ENCODE measurements at places on chromosomes 7 and 10.

GRCh38 chr7:80275192-80275605, 140.6 kb downstream of the GNAI1 start:
- DNase-seq = no peak

GRCh38 chr7:131431756-131432155, 104.1 kb downstream of the MKLN1 start:
- no peak for DNase-seq

DNA sequence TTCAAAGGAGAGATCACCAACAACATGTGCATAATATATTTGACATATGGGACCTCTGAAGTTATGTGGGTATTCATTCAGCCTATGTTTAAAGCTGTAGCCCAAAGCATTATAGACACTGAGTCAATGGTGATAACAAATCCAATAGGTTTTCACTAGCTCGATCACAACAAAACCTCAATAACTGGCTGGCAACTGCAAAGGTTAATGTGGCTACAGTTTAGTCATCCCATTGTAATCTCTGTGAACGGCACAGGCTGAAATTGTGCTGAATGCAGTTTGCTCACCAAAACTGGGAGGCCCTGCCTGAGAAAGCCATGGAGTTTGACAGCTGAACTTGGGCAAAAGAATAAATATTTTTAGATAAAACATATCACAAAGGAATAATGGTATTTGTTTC, 152.4 kb upstream of the ADO start:
- DNase-seq = no peak

DNA sequence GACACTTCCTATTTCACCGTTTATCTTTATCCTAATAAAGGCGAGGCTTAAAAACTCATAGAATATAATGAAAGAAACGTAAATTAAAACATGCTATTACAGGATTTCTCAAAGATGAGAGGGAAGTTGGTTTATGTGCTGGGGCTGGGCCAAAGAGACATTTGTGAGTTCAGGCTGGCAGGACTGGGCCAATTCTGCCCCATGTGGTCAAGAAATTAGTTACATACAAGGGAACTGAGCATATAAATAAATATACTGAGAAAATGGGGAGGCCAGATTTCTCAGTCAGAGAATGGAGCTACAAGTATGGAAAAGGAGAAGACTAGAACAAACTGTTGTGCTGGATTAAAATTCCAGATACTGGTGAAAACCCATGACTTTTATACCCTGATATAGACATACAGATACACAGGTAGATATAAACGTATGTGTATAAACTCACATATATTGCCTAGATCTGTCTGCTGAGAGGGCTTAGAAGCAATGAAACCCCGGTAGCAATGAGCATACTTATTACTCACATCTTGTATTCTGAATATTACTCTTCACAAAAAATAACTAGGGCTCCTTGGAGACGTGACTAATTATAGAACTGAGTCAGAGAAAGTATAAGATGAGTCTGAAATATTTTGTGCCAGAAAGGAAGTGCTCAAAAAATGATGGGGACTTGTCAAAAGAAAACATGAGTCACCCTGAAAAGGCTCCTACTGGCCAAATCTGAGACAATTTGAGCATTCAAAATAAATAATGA, 155.7 kb upstream of the FGFR2 start:
- no peak for DNase-seq

DNA sequence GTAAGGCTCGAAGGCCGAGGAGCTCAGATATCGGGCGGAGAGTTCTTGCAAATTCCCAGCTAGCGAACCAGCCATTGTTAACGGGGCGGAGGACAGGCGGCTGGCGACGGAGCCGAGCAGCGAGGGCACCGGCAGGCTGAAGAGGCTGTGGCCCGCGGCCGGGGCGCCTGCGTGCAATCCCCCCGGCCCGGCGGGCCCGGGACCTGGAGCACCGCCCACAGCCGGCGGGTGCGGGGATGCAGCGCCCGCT, 4.1 kb downstream of the VAX1 start:
- no peak for DNase-seq

- no peak for DNase-seq
These were observed 4.5 kb downstream of the LYZL2 start for GRCh38 chr10:30625080-30625479.

DNA sequence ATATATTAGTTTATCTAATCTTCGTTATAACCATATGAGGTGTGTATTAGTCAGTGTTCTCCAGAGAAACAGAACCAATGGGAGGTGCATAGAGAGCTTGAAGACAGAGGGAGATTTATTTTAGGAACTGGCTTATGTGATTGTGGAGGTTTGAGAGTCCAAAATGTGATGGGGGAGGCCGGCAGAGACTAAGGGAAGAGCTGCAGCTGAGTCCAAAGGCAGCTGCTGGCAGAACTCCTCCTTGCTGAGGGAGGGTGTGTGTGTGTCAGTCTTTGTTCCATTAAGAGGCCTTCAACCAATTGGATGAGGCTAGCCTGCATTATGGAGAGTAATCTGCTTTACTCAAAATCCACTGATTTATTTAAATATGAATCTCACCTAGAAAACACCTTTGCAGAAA, 165.1 kb downstream of the SH3PXD2A start:
- DNase-seq = no peak

GRCh38 chr10:48461623-48462481, 143.0 kb downstream of the ARHGAP22 start:
- DNase-seq = no peak

DNA sequence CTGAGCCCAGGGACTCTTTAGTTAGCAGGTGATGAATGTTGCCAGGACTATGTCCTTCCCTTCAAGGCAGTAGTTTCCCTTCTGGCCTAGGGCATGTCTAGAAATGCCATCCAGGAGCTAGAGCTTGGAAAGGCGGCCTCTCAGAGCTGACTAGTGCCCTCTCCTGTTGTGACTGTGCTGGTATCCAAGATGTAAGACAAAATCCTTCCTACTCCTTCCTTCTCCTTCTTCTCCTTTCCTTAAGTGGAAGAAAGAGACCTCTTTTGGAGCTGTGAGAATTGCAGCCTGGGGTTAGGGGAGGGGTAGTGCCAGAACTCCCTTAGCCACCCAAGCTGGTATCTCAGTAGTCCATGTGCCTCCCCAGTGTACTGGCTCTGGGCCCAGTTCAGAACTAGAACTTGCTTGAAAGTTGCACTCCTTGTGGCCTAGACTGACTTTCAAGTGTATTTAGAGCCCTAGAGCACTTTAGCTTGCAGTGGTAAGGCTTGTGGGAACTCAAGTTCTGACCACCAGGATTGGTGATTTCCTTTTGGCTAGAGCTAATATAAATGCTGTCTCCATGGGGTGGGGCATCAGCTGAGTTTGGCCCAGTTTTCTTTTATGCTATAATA, 118.8 kb downstream of the NPSR1 start:
- no peak for DNase-seq

DNA sequence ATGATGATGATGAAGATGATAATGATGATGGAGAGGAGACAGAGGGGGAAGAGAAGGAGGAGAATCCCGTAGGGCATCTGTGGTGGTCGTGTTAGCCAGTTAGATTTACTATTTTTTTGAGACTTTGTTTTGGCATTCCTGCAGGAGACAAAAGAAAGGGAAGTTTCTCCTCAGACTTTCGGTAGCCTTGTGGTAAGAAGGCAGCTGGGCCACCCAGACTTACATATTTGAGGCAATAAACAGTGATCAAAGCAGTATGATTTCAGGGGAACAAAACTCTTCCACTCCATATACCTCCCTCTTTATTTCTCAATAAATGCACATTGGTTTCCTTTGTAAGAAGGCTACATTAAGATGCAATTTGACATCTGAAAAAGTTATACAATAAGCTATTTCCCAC, 32.4 kb upstream of the BICC1 start:
- no peak for DNase-seq

- no peak for DNase-seq
These were observed 559.2 kb downstream of the PTPRN2 start for GRCh38 chr7:158028290-158028941.

- no peak for DNase-seq
These were observed 16.2 kb downstream of the SLC16A12 start for GRCh38 chr10:89518876-89519842.

GRCh38 chr10:104337521-104337984, 712 bp downstream of the ITPRIP start:
- no peak for DNase-seq

DNA sequence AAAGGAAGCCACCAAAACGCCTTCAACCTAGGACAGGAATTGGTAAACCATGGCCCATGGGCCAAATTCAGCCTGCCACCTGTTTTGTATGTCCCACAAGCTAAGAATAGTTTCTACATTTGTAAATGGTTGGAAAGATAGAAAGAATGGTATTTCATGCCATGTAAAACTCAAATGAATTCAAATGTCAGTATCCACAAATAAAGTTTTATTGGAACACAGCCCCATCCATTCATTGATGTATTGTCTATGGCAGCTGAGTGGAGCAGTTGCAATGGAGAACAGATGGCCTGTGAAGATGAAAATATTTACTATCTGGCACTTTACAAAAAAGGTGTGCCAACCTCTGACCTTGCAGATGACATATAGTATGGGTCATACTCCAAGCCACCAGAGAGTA, 236.9 kb downstream of the CREB5 start:
- DNase-seq = no peak

GRCh38 chr10:76982671-76983070, 654.9 kb downstream of the KCNMA1 start:
- DNase-seq = no peak

- DNase-seq = no peak
These were observed 109.5 kb upstream of the TMEM72 start for GRCh38 chr10:44801383-44802327.

- DNase-seq = no peak
These were observed 19.5 kb downstream of the TSPAN33 start for GRCh38 chr7:129163875-129164544.

DNA sequence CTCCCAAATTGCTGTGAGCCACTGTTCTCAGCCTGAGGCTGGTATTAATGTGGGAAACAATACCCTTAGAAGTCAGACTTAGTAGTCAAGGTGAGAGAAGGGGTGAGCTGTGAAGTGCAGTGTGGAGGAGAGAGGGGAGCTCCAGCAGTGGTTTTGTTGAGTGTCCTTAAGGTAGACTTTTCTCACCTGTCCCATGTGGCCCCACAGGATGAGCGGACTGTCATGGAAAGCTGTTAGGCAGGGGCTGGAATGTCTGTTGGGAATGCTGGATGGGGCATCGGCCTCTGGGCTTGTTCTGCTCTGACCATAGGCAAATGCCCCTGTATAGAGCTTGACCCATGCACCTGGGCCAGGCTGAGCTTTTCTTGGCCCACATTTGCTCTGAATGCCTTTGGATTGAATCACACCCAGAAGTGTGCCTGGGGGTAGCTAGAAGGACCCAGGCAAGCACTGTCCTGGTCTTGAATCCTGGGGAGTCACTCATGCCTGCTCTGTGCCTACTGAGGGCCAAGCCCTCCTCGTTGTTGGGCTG, 36.3 kb upstream of the SH2D4B start:
- DNase-seq = no peak

DNA sequence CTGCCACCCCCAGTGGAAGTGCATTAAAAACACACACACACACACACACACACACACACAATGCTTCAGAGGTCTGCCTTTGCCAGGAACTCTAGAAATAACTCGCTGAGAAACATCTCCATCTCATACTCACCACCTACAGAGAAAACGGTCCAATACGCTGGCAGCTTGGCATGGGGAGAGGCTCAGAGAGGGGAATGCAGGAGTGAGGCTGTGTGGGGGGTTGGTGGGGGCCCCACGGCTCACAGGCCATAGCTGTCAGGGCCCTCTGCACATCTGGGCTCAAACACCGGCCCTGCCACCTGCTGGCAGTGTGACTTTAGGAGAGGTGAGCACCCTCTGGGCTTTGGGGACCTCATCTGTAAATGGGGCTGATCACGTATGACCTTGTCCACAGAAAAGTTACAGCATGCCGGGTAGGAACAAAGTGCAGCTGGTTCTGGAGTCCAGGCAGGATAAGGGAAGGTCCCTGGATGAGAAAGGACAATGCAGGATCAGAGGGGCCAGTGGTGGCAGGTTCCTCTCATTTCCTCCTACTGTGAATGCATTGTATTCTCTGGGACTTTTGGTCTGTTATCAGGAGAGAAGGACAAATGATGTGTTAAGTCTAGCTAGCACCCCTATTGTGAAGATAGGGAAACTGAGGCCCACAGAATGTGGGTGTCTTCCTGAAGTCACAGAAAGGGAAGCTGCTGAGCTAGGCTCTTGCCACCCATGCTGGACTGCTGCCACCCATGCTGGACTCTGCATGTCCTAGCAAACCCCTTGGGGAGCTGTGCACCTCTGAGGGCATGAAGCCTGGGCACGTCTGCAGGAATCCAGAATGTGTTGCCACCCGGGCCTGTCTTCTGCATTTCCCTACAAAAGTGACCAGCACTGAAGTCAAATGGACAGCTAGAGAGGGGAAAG, 404.6 kb downstream of the RPS24 start:
- no peak for DNase-seq

GRCh38 chr10:68489919-68490318, 18.1 kb upstream of the DNA2 start:
- DNase-seq = no peak

DNA sequence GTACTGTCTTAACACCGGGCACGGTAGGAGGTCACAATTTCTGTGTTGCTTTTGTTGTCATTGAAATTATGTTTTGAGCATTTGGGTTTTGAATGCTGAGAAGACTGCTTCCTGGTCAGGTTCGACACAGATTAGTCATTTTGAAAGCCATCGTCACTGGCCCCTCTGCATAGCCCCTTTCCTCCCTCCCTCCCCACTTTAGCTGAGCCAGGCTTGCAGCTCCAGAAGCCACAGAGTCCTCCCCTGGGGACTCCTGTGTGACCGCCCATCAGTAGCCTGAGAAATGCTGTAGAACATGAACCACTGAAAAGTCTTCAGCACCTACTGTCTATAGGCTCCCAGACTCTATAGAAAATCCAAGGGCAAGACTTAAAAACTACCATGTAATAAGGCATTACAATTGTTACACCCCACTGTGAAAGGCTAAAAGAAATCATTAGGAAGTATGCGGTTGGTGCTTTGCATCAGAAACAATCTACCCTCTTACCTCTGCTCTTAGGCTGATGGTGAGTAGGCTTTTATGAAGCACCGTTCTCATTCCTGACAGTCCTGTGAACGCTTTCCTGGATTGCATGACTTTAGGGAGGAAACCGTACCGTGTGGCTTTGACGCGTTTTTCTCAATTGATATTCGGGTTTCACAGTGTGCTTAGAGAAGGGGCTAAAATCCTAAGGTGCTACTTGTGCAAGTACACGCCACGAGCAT, 24.8 kb downstream of the JCAD start:
- DNase-seq = no peak

- DNase-seq = no peak
These were observed 191.3 kb upstream of the RHOBTB1 start for GRCh38 chr10:61135276-61135721.

DNA sequence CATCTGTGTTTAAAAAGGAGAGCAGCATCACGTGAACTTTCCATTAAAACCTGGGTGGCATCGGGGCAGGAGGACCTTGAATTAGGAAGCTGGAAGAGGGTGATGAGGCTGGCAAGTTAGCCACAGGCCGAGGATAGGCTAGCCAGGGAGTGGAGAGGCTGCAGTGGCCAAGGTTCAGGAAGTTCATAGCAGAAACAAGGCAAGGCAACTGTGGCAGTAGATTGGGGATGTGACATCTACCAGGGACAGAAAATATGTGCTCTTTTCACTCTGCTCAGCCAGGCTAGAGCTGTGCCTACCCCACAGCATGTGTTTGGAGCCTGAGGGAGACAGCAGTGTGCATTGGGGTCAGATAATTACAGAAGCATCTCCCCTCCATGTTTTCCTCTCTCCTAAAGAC, 2.2 kb upstream of the INPP5F start:
- DNase-seq = no peak

- DNase-seq = no peak
These were observed 40.4 kb upstream of the VDAC2 start for GRCh38 chr10:75170215-75170614.
